Femur (tissue), 1 donor: ENCODE measurements at places on chromosomes 2 and 18.

DNA sequence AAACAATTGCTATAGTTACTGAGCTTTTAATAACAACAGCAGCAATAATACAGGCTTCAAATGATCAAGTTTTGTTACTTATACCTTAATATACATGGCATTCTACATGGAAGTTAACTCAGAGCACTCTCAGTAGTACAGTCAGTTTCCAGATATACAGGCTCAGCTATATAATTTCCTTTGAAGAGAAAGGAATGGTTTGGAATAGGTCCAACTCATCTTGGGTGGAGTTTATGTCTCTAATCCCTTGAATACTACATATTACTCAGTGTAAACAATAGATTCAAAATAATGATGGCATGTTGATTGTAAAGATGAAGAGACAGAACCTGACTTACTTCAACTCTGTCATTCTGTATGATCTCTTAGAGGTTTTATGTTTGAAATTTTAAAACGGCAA is 174.9 kb downstream of the EPHA4 start:
- DNase-seq: no peak

- DNase-seq: no peak
Observed at GRCh38 chr2:172340394-172340793, 87.0 kb upstream of the ITGA6 start.

- DNase-seq: peak; percentile 16
Observed at GRCh38 chr2:128446049-128446873, 127.6 kb upstream of the HS6ST1 start.

DNA sequence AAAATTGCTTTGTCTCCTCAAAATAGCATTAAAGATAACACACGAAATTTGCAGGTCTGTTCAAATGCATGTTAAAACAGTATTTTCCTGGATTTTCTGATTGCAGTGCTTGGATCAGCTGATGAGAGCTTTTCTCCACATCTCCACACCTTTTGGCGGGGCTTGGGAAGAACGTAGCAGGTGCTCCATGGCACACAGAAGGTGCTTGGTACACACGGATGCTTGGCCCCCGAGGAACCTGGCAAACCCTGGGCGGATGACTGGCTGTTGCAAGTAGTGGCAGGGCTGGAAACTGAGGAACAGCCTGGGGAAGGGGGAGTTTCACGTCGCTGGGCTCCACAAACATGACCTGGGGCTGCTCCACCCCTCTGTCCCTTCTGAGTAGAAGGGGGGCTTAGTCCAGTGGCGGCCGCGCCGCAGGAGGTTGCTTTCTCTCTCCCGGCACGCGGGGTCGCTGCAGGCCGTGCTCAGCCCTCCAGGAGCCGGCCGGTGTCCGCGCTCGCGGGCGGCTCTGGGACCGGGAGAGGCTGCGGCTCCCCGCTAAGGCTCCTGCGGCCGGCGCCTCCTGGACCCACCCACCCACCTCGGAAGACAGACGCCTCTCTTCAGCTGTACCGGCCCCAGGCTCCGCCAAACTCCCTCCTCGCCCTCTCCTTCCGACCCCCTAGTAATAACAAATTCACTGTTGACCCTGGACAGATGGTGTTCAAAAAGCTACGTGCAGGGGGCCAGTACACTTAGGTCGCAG is 69.3 kb downstream of the MARCO start:
- peak; percentile 54 for DNase-seq

DNA sequence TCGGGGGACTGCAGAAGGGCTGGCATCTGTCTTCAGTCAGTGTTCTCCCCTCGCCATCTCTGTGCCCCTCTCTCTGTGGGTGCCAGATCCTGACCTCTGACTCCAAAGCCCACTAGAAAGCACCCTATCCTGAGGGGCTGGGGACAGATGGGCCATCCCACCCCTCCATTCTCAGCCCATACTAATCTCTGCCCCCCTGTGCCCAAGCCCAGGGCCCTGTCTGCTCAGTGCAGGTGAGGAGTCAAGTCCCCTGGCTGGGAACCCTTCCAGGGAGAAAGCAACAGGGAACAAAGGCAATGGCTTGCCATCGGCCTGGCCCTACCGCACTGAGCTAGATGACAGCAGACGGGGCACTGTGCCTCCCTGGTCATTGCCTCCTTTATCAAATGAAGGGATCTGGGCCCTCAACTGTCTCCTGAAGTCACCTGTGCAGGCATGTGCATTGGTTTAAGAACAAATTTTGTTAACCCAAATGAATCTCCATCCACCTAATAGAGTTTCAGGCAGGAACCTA is 42.7 kb upstream of the ID2 start:
- DNase-seq: no peak

- DNase-seq: no peak
Observed at GRCh38 chr2:134718817-134719814, at the start of gene TMEM163. Gene TMEM163, minus strand, starts transcription at chr2:134719000.

GRCh38 chr2:202038471-202039277 is 5.0 kb downstream of the FZD7 start:
- DNase-seq: no peak

DNA sequence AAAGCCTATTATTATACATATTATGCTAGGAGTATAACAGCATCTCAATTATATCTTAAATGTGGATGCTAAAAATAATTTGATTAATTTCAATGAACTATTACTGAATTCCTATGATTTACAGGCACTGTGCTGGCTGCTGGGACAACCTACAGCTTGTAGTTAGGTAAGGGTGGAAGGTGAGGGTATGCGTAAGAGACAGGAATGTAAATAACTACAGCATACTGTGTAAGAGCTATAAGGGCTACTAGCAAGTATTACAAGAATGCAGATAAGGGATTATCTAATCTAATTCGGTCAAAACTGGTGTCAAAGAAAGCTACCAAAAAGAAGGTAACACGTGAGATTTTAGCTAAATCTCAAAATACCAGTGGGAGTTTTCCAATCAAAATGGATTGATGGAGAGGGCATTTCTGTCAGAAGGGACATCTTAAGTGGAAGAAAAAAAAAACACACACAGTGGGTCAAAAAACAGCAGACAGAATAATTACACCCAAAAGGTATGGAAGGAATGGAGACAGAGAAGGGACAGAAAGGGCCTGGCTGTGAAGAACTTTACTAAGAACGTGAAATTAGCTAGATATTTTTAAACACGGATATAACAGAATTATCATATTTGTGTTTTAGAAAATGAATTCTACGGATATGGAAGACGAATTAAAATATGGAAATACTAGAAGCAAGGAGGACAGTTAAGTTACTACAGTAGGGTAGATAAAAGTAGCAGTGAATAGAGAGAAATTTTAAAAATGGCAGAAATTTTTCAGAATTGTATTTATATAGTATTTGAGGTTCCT is 47.1 kb downstream of the STRN start:
- no peak for DNase-seq

DNA sequence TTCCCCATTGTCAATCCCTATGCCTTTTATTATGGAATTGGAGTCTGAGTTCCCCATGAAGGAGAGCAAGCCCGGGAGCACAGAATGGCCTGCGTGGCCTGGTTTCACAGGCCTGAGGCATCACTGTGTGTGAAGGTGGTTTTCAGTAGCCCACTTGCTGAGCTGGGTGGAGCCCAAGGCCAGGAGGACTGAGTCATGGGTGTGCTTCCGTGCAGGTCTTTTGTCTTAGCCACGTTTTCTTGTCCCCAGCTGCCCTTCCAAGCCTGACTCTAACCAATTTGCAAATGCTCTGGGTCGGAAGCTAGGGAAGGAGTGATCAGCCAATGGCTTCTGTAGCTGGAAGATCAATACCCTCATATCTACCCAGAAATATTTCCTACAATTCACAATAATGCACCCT is 119.2 kb downstream of the MAPK4 start:
- DNase-seq: no peak

DNA sequence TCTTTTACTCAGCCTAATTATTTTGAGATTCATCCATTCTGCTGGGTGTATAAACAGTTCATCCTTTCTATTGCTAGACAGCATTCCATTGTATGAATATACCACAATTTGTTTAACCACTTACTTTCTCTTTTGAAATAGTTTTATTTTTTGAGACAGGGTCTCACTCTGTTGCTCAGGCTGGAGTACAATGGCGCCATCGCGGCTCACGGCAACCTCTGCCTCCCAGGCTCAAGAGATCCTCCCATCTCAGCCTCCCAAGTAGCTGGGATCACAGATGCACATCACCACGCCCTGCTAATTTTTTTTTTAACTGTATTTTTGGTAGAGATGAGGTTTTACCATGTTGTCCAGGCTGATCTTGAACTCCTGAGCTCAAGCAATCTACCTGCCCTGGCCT is 54.5 kb downstream of the USP37 start:
- DNase-seq: no peak

DNA sequence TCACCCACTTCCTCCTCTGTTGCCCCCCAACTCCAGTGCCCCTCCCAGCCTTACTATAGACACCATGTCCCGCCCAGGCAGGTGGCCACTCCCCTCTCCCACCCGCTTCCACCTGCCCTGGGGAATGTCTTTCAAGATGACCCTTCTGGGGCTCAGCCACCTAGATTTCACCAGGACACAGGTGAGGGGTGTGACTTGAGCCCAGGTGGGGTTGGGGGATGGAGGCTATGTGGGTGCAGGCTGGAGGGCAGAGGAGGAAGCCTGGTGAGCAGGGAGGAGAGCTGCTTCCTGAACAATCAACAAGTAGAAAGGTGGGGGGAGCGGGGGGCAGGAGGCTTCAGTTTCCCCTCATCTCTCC is 8.7 kb downstream of the ADRA2B start:
- no peak for DNase-seq

DNA sequence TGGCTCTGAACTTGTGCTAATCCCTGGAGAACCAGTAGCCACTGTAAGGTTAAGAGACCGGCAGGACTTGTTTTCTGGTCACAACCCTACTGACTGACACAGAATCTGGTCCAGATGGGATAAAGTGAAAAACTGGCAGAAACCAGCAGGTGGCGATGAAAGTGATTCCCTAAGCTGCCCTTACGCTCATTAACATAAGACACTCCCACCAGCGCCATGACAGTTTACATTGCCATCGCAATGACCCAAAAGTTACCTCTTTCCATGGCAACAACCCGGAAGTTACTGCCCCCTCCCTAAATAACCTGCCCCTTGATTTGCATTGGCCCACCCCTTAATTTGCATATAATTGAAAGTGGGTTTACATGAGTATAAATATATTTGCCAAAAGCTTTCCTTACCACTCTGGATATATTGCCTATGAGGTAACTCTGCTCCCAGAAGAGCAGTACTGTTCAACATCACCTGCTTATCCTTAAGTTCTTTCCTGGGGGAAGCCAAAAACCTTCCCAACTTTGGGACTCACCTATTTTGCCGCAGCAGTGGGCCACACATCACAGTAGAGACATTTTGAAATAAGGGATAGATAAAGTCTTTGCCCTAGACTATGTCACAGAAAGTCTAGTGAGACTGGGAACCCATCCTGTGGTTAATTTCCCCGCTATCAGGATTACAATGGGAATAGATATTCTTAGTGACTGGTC is 35.8 kb upstream of the AFF3 start:
- DNase-seq: no peak

DNA sequence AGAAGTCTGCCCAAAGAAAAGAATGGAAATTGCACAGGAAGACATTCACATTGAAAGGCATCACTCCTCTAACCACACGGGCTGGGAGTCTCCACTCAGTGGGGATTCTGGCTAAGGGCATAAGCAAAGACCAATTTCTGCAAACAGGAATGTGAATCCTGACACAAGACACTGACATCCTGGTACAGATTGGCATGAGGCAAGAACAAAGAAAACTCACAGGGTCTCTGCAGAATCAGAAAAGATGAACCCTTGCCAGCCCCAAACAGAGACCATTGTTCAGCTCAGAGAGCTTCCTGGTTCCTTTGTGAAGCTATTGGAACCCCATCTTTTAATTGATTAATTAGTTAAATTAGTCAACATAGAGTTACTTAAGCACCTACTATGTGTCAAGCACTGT is 82.3 kb downstream of the UPP2 start:
- DNase-seq: no peak

GRCh38 chr2:22756276-22757043 is 628.5 kb upstream of the KLHL29 start:
- no peak for DNase-seq

GRCh38 chr18:13562494-13563029 is 163.8 kb downstream of the FAM210A start:
- no peak for DNase-seq

- no peak for DNase-seq
Observed at GRCh38 chr18:52340406-52341102, 557 bp downstream of the DCC start.

- DNase-seq: no peak
Observed at GRCh38 chr18:24995056-24995455, 356.9 kb downstream of the ZNF521 start.

- DNase-seq: no peak
Observed at GRCh38 chr2:157345647-157346389, 20.2 kb upstream of the ERMN start.

DNA sequence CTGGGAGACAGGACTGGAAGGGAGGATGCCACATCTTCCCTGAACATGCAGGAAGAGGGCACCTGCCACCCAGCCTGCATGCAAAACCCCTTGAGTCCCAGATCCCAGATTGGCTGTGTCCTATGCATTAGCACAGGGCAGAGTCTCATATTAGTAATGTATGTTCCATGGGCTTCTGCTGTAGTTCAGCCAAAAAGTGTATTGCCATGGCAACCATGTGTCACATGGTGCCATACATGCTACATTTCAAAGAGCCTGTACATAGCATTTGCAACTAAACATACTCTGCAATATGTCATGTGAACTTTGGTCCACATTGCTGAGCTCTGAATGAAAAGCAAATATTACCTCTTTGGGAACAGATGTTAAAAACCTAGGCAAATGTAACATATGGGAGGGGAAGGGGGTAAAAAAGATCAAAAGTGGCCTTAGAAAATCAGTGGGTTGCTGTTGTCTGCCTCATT is 78.4 kb downstream of the DPP4 start:
- DNase-seq: no peak

DNA sequence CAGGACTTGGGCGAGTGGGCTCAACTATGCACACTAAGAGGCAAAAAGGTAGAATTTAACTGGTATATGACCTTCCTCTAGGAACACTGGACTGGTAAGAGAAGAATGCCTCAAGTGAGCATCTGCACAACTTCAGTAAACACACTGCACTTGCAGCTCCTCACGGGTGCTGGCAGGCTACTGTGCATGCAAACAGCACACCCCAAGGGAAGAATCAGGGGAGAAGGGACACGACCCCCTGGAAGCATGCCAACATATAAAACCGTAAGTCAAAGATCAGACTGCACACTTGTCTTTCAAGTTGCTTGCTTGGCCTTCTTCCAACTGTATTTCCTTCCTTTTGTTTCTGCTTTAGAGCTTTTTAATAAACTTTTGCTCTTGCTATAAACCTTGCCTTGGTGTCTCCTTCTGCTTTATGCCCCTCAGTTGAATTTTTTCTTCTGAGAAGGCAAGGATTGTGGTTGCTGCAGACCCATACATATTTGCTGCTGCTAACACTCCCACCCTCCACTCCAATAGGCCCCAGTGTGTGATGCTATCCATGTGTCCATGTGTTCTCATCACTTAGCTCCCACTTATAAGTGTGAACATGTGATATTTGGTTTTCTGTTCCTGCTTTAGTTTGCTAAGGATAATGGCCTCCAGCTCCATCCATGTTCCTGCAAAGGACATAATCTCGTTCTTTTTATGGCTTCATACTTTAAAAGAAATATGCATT is 263.7 kb upstream of the SPOPL start:
- no peak for DNase-seq

GRCh38 chr2:54455563-54456361 is at the start of gene SPTBN1:
Gene SPTBN1, plus strand, starts transcription at chr2:54456327. Its CDS starts 70,092 bp downstream, at chr2:54526419.
- DNase-seq: peak; percentile 96
